Type B pancreatic cell (in vitro differentiated cells): ENCODE measurements at places on chromosomes 3 and 15.

DNA sequence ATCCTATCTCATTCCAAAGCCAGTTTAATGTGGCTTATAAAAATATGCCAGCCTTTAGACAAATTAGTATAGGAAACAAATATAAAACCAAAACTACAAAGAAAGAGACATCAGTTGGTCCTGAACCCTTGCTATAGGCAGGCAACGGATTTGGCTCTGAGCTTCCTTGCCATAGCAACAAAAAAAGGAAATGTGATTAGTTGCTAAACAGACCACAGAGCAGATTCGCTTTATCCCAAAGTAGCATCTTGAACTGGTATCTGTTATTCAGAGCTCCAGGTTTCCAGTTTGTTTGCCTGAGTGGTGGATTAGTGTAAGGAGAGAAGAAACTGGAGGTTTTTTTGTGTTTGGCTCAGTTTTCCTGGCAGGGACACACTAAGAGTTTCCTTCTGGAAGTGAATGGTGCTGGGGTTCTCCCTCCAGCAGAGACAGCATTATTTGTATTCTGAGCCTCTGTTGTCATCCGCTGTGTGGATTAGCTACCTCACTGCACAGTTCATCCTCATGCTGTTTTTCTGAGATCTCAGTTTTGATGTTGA lies 44.1 kb downstream of the CHST2 start:
- no peaks in the 10 kb centered on the region for H3K36me3 ChIP-seq
- no peak for DNase-seq

DNA sequence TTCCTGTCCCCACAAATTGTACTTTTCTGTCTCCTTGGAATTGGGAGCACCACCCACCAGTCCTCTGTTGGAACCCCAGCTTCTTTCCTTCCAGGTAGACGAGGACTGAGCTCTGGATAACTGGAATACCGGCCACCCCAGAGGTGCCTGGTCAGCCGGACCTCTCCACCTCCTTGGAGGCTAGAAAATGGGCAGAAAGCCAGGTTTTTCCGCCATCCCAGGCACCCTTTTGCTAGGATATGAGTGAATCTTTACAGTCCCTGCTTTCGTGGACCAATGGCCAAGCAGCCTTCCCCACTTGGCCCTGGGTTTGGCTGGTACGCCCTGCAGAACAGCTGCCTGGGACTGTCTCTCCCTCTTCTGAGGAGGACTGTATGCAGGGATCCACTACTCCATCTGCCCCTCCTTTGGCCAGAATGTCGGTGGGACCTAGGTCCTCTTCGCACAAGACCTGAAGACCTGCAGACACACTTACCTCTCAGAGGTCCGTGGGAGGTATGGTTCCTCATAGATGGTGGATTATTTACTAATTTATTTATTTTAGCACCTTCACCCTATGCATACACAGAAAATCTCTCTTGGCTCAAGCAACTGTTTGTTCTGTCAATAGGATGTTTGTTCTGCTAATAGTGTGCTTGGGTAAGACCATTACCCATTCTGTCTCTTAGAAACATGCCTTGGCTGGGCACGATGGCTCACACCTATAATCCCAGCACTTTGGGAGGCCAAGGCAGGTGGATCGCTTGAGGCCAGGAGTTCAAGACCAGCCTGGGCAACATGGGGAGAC lies 8.6 kb upstream of the CHAC1 start:
- no peak for DNase-seq
- H3K27ac ChIP-seq = no peak overlapping the region
- peaks cover 5% of the 10 kb centered on the region for H3K4me1 ChIP-seq

GRCh38 chr3:27556887-27557286 lies 72.7 kb upstream of the SLC4A7 start:
- DNase-seq = no peak
- no peaks in the 10 kb centered on the region for H3K27me3 ChIP-seq
- H3K4me1 ChIP-seq = no peaks in the 10 kb centered on the region

GRCh38 chr3:151589311-151589710 lies 128.4 kb upstream of the IGSF10 start:
- H3K4me3 ChIP-seq = no peak overlapping the region
- peaks cover 9% of the 10 kb centered on the region for H3K4me1 ChIP-seq
- H3K36me3 ChIP-seq = no peaks in the 10 kb centered on the region
- no peak for DNase-seq
- H3K27ac ChIP-seq = no peak overlapping the region
- H3K27me3 ChIP-seq = peaks cover 2% of the 10 kb centered on the region

GRCh38 chr15:51190424-51191068 lies 95.8 kb upstream of the TNFAIP8L3 start:
- no peaks in the 10 kb centered on the region for H3K4me1 ChIP-seq
- no peaks in the 10 kb centered on the region for H3K36me3 ChIP-seq
- H3K27me3 ChIP-seq = peaks cover 36% of the 10 kb centered on the region
- H3K4me3 ChIP-seq = no peak overlapping the region
- H3K27ac ChIP-seq = no peak overlapping the region

- peaks cover 23% of the 10 kb centered on the region for H3K4me1 ChIP-seq
- no peak overlapping the region for H3K4me3 ChIP-seq
Measured at GRCh38 chr15:100764778-100765466, 114.7 kb upstream of the ALDH1A3 start.

DNA sequence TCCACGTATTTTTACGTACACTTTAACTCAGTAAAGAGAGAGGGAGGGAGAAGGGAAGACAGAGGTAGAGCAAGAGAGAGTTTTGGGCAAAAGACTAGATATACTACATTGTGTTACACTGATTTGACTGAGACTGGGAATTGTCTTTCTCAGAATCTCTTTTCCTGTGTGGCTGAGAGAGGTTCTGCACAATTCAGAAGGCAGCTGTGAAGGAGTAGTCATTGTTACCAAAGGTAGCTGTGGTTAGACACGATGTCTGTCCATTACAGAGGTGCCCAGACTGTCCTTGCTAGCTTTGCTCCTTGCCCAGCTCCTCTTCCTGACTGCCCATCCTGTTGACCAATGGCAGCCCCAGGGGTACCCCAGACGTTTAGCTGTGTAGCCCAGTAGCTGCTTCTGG lies 577.5 kb upstream of the CBLB start:
- no peak for DNase-seq
- H3K4me3 ChIP-seq = no peak overlapping the region
- H3K4me1 ChIP-seq = peaks cover 8% of the 10 kb centered on the region
- H3K27me3 ChIP-seq = no peaks in the 10 kb centered on the region
- no peak overlapping the region for H3K27ac ChIP-seq
- H3K36me3 ChIP-seq = no peaks in the 10 kb centered on the region

DNA sequence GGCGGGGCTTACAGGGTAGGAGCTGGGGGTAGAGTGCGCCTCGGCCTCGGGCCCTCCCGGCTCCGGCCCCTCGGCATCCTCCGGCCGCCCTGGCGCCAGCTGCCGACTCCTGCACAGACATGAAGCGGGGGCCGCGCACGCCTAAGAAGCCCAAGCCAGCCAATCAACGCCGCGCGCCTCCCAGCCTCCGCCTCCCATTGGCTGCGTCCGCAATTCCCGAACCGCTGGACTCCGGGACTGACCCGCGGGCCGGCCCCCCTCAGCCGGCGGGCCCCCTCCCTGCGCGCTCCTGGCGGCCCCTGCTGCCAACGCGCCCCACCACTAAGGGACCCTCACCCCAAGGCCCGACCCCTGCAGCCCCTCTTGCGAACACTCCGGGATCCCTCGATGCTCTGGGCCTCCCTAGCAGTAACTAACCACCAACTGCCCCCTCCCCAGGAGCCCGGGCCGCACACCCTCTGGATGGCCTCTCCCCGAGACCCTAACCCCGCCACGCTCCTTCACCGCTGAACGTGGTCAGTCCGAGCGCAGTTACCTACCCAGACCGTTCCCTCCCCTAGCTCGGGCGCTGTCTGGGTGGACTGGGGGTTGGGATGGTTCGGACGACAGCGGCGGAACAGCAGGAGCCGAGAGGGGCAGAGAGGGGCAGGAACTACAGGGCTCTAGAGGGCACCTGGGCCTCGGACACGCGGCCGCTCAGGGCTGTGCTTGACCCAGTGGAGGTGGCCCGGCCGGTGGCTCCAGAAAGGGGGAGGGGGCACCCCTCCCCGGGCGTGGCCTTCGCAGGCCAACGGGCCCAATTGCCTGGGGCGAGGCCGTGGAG lies 5.0 kb downstream of the GATA2 start:
- peaks cover 75% of the 10 kb centered on the region for H3K27me3 ChIP-seq
- peaks cover 5% of the 10 kb centered on the region for H3K4me1 ChIP-seq
- no peak for DNase-seq
- H3K36me3 ChIP-seq = peaks cover 7% of the 10 kb centered on the region
- peak overlapping the region; percentile 93 for H3K4me3 ChIP-seq
- peak overlapping the region; percentile 69 for H3K27ac ChIP-seq

- no peak overlapping the region for H3K27ac ChIP-seq
- H3K27me3 ChIP-seq = peaks cover 19% of the 10 kb centered on the region
- no peaks in the 10 kb centered on the region for H3K36me3 ChIP-seq
- H3K4me3 ChIP-seq = no peak overlapping the region
- H3K4me1 ChIP-seq = no peaks in the 10 kb centered on the region
- no peak for DNase-seq
Measured at GRCh38 chr3:127274200-127274760, 13.6 kb downstream of the PRR20G start.

- no peaks in the 10 kb centered on the region for H3K27me3 ChIP-seq
- peaks cover 25% of the 10 kb centered on the region for H3K36me3 ChIP-seq
- H3K27ac ChIP-seq = no peak overlapping the region
- peaks cover 39% of the 10 kb centered on the region for H3K4me1 ChIP-seq
Measured at GRCh38 chr15:41900526-41901380, 6.9 kb upstream of the SPTBN5 start.

- DNase-seq = no peak
- H3K36me3 ChIP-seq = peaks cover 32% of the 10 kb centered on the region
- peaks cover 34% of the 10 kb centered on the region for H3K4me1 ChIP-seq
- no peaks in the 10 kb centered on the region for H3K27me3 ChIP-seq
Measured at GRCh38 chr3:25547943-25548674, 116.6 kb downstream of the TOP2B start.
